ENCODE measurements at places on chromosomes 7 and 10. TPM values are rescaled to one million over a fixed set of nuclear protein-coding genes. Genes with fewer than 3 reads are reported as not detected.

- no peaks in the 10 kb centered on the region for H3K36me3 ChIP-seq
- no peaks in the 10 kb centered on the region for H3K27me3 ChIP-seq
These were observed 188.9 kb downstream of the SKIDA1 start for GRCh38 chr10:21336476-21337170.

- peaks cover 10% of the 10 kb centered on the region for H3K27me3 ChIP-seq
- H3K27ac ChIP-seq: no peak overlapping the region
- H3K4me1 ChIP-seq: peaks cover 8% of the 10 kb centered on the region
- no peak for DNase-seq
- H3K4me3 ChIP-seq: no peak overlapping the region
These were observed 7.4 kb upstream of the TRPV6 start for GRCh38 chr7:142892951-142893350.

DNA sequence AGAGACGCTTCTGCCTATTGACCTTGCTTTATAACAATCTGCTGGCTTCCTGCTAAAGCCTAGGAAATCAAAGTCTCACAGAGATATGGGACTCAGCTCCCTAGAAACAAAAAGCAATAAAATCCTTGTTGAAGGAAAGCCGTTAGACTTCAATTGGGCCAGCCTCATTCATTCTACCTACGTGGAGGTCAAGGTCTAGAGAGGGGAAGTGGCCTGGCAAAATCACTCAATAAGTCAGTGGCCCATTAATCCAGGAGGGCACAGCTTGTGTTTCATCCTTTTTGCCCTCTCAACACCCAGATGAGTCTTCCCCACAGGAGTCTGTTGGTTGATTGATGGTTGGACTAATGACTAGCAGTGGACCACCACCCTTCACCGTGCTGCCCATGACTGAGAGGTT, 40.5 kb upstream of the ACSL5 start:
- H3K27me3 ChIP-seq: no peaks in the 10 kb centered on the region
- DNase-seq: no peak
- no peak overlapping the region for H3K27ac ChIP-seq
- no peak overlapping the region for H3K4me3 ChIP-seq
- no peaks in the 10 kb centered on the region for H3K36me3 ChIP-seq
- H3K4me1 ChIP-seq: no peaks in the 10 kb centered on the region

- no peak for DNase-seq
- H3K4me1 ChIP-seq: no peaks in the 10 kb centered on the region
- H3K27me3 ChIP-seq: no peaks in the 10 kb centered on the region
- H3K4me3 ChIP-seq: no peak overlapping the region
These were observed 34.4 kb upstream of the SLC29A3 start for GRCh38 chr10:71284544-71285179.

DNA sequence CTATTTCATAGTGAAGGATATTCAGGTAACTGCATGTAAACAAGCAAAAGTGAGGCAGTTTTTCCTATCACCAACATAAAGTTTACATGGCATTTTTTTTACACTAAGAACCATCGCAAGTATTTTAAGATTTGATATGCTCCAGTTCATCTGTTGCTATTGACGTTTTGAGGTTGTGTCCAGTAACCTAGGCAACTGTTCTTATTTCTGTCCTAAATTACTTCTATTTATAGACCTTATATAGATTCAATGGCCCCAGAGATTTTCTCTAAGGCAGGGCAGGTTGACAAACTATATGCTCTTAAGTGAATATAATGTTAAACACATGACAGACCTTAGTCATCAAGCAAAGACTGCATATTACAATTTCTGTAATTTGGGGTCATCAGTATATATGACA, 830.2 kb upstream of the LRRTM3 start:
- no peaks in the 10 kb centered on the region for H3K27me3 ChIP-seq
- no peak overlapping the region for H3K4me3 ChIP-seq
- no peak overlapping the region for H3K27ac ChIP-seq
- H3K4me1 ChIP-seq: no peaks in the 10 kb centered on the region
- no peaks in the 10 kb centered on the region for H3K36me3 ChIP-seq

- H3K36me3 ChIP-seq: no peaks in the 10 kb centered on the region
- no peak overlapping the region for H3K27ac ChIP-seq
These were observed 80.4 kb downstream of the WDFY4 start for GRCh38 chr10:48765039-48765438.

DNA sequence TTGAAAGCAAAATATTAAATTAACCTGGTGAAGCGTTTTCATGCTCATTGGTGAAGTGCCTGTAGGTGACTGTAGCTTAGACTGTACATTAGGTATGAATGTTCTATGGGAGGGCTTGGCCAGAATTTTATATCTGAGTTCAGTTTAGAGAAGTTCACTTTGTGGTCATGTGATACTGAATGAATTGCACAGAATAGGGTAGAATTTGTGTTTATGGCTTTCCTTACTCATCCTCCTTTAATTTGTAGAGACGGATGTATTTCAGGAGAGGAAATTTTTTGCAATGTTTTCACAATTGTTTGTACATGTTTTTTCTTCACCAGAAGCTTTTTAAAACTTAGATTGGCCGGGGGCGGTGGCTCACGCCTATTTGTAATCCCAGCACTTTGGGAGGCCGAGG, 32.3 kb downstream of the REEP3 start:
- H3K27ac ChIP-seq: peak overlapping the region; percentile 92
- H3K36me3 ChIP-seq: no peaks in the 10 kb centered on the region
- H3K4me3 ChIP-seq: peak overlapping the region; percentile 53
- H3K4me1 ChIP-seq: peaks cover 53% of the 10 kb centered on the region

DNA sequence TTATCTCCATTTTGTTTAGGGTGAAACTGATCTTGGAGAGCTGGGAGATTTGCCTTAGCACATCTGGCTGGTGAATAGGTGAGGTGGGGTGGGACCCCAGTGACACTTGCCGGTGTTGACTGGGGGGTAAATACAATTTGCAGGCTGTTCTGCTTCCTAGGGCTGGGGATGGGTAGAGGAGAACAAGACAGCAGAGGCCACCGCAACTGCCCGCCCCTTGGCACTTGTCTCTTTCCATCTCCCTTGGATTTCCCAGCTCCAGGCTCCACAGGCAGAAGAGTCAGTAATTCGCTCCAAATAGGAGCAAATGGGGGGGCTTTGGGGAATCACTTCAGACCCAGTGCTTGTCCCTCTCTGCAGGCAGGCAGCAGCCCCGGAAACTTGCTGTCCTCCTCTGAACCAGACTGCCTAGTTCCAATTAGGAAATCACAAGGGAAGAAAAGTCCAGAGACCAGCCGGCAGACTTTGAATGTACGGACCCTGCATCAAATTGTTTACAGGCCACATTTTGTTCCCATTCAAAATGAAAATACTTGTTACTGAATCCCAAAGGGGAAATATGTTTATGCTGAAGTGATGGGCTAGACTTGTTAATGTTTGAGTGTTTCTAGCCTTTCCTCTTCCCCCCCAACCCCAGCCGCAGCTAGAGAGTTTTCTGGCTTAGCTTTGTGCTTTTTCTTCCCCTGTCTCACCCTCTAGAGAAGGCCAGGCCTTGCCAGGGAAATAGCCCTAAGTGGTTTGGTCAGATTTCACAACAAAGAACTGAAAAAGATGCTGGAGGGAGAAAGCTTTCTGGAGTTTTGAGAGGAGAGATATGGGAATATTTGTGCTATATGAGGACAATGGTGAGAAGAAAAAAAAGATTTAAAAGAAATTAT, 10.0 kb upstream of the INPP5F start:
- DNase-seq: no peak
- no peak overlapping the region for H3K4me3 ChIP-seq
- no peak overlapping the region for H3K27ac ChIP-seq
- H3K36me3 ChIP-seq: no peaks in the 10 kb centered on the region
- H3K4me1 ChIP-seq: no peaks in the 10 kb centered on the region

The EPHB6 gene
- total RNA-seq: 30.5 TPM

The CHPF2 gene
- 30.1 TPM for total RNA-seq

The TSPAN12 gene
- total RNA-seq: 7.2 TPM

The CALN1 gene
- total RNA-seq: not detected

The TAX1BP1 gene
- total RNA-seq: 49.5 TPM

The CPN1 gene
- not detected for total RNA-seq

The LIPM gene
- not detected for total RNA-seq

The OR2A42 gene
- total RNA-seq: not detected

The CPA2 gene
- total RNA-seq: not detected

The SPRN gene
- total RNA-seq: not detected

The FAM221A gene
- total RNA-seq: 5.6 TPM

The HOXA5 gene
- 7.5 TPM for total RNA-seq

Measured in PC-3 (cell line).